Body of pancreas (tissue), 4 donors: ENCODE measurements at places on chromosomes 1 and 21. TPM values are rescaled to one million over a fixed set of nuclear protein-coding genes. Genes with fewer than 3 reads are reported as not detected.

DNA sequence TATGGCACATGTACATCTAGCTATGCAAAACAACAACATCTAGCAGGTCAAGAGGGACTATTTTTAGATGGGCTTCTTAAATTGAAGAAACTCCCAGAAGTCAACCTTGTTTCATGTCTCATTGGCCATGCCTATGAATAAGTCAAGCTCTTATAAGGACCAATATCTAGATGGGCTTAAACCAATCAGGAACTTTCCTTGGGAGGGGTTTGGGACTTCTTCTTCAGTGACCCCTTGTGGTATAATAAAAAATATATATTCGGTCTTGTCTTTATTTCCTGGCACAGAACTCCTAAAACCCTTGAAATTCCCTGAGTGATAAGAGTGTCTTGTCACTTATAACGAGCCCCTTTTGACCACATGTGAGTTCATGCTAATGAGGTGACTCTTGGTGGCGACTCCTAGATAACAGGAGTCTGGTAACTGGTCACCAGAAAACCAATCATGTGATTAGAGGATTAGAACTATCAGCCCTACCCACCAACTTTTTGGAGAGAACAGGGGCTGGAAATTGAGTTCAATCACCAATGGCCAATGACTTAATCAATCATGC, 218.3 kb downstream of the HHIPL2 start:
- no peak for DNase-seq

DNA sequence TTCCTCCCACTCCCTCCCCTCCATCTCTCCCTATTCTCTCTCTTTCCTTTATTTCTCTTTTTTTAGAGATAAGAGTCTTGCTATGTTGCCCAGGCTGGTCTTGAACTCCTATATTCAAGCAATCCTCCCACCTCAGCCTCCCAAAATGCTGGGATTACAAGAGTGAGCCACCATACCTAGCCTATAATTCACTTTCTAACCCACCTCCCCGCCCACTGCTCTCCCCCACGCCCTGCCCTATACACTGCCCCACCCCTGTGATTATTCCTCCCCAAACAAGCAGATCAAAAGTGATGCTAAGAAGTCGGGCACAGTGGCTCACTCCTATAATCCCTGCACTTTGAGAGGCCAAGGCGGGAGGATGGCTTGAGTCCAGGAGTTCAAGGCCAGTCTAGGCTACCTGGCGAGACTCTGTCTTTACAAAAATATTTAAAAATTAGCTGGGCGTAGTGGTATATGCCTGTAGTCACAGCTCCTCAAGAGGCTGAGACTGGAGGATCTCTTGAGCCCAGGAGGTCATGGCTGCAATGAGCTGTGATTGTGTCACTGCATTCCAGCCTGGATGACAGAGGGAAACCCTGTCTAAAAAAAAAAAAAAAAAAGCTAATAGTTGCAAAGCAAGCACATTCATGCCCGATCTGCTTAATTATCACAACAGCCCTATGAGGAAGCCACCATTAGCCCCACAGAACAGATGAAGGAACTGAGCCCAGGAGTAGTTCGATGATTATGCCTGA, 12.8 kb upstream of the E2F2 start:
- DNase-seq: no peak

GRCh38 chr1:119011116-119011515, 23.0 kb upstream of the TBX15 start:
- DNase-seq: no peak

GRCh38 chr1:11730429-11730891, 5.5 kb upstream of the AGTRAP start:
- DNase-seq: no peak

DNA sequence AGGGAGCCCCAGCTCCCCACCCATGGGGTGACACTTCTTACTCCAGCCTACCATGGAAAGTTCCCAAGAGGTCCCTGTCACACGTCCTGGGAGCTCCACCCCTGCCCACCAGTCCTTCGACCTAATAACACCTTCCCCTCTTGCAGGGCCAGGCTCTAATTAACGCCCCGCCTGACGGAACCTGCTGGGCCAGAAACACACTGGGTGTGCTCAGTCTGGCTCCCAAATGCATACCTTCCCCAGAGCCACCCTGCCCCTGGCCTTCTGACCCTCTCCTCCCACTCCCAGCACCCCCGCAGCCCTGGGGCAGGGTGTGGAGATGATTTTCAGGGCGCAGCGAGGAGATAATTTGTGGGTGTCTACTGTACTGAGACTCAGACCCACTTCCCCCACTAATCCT, 20.6 kb downstream of the PGLYRP3 start:
- DNase-seq: no peak

FCGR3A gene
- not detected for total RNA-seq
